ENCODE measurements at places on chromosomes 3 and 15.

GRCh38 chr3:90034038-90034437 is 926.6 kb downstream of the EPHA3 start:
- DNase-seq = no peak

- no peak for DNase-seq
Measured at GRCh38 chr3:195544230-195544536, 1.1 kb upstream of the PPP1R2 start.

GRCh38 chr3:117261983-117262421 is 552.4 kb downstream of the TUSC7 start:
- DNase-seq = no peak

DNA sequence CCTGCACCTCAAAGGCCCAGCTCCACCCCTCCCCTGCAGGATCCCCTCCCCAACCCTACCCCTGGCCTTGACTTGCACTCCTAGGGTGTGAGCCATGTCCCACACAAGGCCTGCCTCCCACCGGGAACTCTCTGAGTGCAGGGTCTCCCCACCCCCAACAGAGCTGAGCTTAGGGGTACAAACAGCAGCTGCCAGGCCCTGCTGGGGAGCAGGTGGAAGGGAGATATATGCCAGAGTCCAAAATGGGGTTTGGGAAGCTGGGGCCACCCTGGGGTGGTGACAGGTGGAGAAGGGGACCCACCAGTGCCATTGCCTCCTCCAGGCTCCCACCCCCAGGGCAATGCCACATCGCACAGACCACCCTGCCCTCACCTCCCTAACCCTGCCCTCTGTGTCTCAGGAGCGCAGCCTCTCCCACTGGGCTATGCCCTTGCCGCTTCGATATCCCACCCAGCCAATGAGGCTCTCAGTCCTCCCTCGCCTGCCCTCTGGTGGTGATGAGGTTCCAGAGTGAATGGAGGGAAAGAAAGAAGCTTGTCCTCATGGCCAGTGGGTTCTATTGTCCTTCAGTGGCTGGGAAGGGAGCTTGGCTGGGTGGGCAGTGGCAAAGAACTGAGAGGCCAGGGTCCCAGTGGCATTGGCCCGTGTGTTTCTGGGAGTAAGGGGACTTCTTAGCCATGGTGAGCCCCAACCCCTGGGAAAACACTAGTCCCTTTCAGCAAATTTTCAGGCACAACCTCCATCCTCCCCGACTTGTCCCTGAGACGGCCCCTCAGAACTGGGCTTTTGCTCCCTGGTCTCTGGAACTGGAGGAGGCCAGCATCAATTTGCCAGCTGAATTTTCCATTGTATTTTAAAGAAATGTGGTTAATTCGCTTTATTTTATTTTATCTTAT is 46.8 kb downstream of the CYP11A1 start:
- peak; percentile 40 for DNase-seq

GRCh38 chr15:56207092-56207491 is 36.6 kb downstream of the RFX7 start:
- no peak for DNase-seq

DNA sequence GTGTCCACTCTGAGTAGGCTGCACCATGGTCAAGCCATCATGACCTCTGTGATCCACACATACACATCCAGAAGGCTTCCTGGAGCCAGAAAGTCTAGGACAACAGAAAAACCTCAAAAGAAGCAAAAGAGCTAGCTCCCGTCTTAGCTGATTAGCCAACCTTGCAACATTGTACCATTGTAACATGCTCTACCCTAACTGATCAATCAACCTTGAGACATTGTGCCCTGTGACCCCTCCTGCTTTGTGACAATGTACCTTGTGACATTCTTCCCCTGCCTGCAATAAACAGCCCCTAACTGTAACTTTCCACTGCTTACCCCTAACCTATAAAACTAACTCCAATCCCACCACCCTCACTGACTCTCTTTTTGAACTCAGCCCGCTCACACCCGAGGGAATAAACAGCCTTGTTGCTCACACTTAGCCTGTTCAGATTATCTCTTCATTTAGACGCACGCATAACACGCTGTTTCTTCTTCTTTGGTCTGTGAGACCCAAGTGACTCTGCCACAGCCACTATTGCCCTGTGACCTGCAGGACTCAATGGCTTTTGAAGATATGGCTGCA is 1104.6 kb downstream of the OTOL1 start:
- no peak for DNase-seq

- no peak for DNase-seq
Measured at GRCh38 chr3:55198554-55198953, 270.7 kb upstream of the LRTM1 start.

DNA sequence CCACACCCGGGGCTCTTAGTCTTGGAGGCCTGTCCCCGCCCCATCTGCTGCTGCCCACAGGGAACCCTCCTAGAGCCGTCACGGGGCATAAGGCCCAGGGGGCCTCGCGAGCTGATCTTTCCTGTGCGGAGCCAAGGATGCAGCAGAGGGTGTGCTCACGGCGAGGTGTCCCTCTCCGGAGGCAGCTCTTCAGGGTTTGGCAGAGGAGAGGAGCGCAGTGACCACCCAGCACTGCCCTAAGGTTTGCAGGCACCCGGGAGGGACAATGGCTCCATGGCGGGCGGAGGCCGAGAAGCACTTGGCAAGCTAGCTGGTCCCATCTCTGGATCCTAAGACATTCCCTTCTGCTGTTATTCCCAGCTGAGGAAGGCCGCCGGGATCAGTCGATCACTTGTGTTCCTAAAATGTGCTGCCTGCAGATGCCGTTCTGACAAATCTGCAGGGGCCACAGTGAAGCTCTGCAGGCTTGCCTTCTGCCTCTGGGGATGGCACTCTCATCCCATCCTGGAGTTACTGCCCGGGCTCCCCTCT is 47.4 kb upstream of the PCSK6 start:
- no peak for DNase-seq

DNA sequence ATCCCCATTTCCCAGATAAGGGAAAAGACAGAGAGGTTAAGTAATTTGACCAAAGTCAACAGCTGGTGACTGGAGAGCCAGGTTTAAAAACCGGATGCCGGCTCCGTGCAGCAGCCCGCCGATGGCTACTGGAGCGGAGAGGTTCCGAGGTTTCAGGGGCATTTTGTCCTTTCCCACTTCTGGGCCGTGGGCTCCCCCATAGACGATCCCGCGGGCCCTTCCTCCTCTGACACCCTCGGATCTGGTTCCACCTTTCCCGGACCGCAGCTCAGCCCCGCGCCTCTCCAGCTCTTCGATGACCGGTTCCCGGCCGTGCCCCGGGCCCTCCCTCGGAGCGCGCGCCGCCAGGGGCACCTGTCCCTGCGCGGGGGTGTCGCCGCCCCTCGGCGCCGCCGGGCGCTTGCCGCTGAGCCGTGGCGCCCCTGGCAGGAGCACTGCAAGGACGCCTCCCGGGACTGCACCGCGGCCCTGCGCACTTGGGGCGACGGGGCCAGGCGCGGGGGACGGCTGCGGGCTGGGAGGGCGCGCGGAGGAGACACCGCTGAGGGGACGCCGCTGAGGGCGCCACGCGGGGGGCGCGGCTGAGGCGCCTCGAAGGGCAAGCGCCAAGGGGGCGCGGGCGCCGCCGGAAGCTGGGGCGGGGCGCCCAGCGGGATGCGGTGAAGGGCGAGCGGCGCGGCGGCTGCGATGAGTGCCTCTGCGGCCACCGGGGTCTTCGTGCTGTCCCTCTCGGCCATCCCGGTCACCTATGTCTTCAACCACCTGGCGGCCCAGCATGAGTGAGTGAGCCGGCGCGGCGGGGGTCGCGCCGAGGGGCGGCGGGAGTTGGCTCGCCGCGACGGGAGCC is at the start of gene TM6SF1:
Gene TM6SF1, plus strand, starts transcription at position 652 of the 847 bp plus-strand sequence. Its CDS starts 36 bp downstream, at position 688.
- no peak for DNase-seq

- no peak for DNase-seq
Measured at GRCh38 chr3:194387926-194388418, 11.1 kb downstream of the GP5 start.

DNA sequence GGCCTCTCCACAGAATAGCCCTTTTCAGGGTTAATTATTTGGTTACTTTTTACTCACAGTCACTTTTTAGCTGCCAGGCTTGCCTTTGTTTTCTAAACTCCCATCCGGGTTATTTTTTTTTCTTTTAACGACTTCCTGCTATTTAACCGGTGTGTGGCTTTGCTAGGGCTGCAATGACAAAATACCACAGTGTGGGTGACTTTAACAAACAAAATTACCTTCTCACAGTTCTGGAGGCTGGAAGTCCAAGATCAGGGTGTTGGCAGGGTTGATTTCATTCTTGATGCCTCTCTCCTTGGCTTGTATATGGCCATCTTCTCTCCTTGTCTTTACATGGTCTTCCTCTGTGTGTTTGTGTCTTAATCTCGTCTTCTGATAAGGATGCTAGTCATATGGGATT is 91.5 kb downstream of the IL1RAP start:
- no peak for DNase-seq

GRCh38 chr3:78761126-78761525 is 1006.7 kb downstream of the ROBO1 start:
- no peak for DNase-seq

DNA sequence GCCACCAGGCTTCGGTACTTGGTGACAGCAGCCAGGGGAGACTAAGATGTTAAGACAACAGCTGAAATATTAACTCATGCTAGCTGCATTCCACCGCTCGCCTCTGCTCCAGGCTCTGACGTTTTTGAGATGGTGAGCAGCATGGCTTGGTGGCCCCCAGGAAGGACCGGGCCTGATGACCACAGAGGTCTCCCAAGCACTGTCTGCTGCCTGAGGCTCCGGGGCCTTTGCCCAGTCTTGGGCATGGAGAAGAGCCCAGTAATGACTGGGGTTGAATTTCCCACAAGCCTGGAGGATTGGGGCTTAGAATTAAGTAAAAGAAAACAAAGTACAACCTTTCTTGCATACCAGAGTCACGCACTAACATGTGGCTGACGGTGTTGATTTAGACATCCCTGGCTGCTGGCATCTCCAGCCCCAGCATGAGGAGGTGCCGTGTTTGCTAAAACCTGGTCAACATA is 243.6 kb upstream of the LYSMD4 start:
- DNase-seq = no peak

DNA sequence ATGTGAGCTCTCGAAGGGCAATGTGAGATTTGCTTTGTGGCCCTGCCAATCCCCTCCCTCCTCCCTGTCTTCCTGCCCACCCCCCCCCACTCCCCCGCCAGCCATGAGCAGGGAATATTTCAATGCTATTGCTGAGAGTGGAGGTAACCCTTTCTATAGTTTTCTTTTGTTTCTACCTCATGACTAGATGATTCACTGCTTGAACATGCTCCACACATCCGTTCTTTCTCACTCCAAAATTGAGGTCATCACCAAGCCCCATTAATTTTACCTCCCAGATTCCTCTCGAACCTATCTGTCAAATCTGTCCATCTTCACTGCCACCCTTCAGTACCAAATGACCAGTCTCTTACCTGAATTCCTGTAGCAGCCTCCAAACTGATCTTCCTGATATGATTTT is 12.2 kb downstream of the ZNF774 start:
- DNase-seq = no peak

GRCh38 chr15:37574985-37575384 is 359.5 kb upstream of the TMCO5A start:
- DNase-seq = no peak

- no peak for DNase-seq
Measured at GRCh38 chr15:70035719-70036077, 62.0 kb downstream of the TLE3 start.

- no peak for DNase-seq
Measured at GRCh38 chr3:87247430-87247773, 20.3 kb downstream of the CHMP2B start.

DNA sequence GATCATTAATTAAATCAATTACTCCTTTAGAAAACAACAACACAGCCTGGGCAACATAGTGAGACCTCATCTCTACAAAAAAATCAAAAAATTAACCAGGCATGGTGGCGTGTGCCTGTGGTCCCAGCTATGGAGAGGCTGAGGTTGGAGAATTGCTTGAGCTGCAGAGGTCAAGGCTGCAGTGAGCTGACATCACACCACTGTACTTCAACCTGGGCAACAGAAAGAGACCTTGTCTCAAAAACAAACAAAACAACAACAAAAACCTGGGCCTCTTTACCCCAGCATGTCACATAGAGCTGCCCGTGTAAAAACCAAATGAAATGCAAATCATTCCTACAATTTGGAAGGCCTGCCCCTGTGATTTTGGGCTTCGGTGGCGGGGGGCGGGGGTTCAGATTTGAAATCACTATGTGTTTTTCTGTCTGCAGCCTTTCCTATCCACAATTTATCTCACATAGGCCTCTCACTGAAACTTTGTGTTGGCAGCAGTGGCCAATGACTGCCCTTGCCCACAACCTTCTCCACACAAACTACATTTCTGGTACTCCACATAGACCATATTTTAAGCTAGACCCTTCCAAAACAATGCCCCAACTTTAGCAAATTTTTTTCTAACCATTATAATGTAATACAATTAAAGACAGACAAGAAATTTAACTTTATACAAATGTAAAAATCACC is 6.5 kb downstream of the ADAM10 start:
- no peak for DNase-seq

DNA sequence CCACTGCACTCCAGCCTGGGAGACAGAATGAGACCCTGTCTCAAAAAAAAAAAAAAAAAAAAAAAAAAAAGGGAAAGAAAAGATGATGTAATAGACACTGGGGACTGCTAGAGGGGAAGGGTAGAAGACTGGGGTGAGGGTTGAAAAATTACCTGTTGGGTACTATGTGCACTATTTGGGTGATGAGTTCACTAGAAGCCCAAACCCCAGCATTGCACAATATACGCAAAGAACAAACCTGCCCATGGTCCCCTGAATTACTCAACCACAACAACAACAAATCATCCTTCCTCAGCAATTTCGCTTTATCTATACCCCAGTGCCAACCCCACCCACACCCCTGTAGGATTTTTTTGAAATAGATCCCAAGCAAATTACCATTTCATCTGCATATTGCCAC is 13.5 kb downstream of the NIPA1 start:
- no peak for DNase-seq

GRCh38 chr3:173773800-173774199 is 376.3 kb downstream of the NLGN1 start:
- no peak for DNase-seq

- no peak for DNase-seq
Measured at GRCh38 chr15:61057830-61058529, 171.1 kb downstream of the RORA start.

GRCh38 chr15:68653801-68654200 is 75.0 kb downstream of the CORO2B start:
- DNase-seq = no peak

- no peak for DNase-seq
Measured at GRCh38 chr15:20367093-20367492, 174.5 kb downstream of the GOLGA6L6 start.

DNA sequence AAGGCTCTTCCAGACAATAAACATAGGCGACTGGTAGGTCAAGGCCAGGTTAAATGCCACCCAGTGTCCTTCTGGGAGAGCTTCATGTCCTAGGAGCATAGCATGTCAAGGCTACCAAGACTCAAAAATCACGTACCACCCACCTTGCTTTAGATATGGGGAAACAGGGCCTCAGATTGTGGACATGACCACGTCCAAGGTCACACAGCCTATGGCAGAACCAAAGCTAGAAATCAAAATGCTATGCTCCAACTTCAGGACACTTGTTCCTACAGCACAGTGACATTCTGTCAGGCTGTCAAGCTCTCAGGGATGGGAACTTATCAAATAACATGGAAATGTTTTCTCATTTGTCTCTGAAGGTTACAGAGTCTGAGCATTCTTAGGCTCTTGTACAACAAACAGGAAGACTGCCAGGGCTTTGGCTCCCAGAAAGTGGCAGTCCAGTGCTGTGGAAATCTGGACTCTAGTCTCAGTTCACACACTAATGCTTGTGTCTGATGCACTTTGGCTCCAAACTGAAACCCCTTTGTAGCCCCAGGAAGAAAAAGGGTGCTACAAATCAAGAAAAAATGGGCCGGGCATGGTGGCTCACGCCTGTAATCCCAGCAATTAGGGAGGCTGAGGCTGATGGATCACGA is 170.4 kb upstream of the LPP start:
- DNase-seq = no peak

- DNase-seq = no peak
Measured at GRCh38 chr3:183180784-183181295, 18.3 kb upstream of the LAMP3 start.
